ENCODE measurements at places on chromosomes 1 and 21. TPM values are rescaled to one million over a fixed set of nuclear protein-coding genes. Genes with fewer than 3 reads are reported as not detected.
A peak's percentile ranks its signal among the peaks of the same experiment; 100 is the strongest.

The KRTAP20-1 gene
- total RNA-seq = not detected

The PPT1 gene
- total RNA-seq = 88.2 TPM

The RCSD1 gene
- 0.38 TPM for total RNA-seq

The U2AF1 gene
- 57.3 TPM for total RNA-seq

DNA sequence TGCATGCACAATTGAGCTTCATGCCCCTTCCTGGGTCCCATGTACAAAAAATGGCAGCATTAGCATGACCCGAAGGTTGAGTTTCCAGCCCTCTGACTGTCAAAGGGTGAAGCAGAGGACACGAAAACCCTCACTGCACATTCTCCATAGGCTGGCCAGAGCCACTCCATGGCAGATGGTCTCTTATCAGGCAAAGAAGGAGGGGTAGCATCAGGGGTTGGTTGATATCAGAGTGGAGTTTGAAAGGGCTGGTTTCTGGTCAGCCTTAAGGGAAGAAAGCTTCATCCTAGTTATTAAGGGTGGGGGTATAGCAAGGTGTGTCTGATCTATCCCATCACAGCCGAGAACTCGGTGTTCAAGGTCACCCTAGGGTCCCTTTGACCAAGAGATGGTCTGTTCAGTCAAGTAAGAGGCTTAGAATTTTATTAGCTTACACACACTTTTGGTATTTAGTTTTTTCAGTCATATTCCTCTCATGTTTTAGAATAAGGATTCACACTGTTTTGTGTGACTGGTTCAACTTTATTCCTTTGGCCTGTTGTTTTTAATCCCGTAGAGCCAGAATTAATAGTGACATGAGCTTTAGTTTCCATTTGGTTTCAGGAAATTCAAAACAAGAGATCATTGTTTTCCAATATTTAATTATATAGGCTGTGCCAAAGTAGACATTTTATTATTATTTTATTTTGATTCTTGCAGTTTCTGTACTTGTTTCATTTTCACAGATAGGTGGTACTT lies 199.9 kb upstream of the FMN2 start:
- H3K4me3 ChIP-seq = no peak overlapping the region
- DNase-seq = no peak
- H3K27ac ChIP-seq = no peak overlapping the region
- no peaks in the 10 kb centered on the region for H3K27me3 ChIP-seq
- H3K36me3 ChIP-seq = no peaks in the 10 kb centered on the region

- no peak overlapping the region for H3K4me3 ChIP-seq
- H3K27me3 ChIP-seq = no peaks in the 10 kb centered on the region
- H3K4me1 ChIP-seq = no peaks in the 10 kb centered on the region
- DNase-seq = peak; percentile 66
Measured at GRCh38 chr1:73537400-73537799, 660.6 kb downstream of the LRRIQ3 start.

DNA sequence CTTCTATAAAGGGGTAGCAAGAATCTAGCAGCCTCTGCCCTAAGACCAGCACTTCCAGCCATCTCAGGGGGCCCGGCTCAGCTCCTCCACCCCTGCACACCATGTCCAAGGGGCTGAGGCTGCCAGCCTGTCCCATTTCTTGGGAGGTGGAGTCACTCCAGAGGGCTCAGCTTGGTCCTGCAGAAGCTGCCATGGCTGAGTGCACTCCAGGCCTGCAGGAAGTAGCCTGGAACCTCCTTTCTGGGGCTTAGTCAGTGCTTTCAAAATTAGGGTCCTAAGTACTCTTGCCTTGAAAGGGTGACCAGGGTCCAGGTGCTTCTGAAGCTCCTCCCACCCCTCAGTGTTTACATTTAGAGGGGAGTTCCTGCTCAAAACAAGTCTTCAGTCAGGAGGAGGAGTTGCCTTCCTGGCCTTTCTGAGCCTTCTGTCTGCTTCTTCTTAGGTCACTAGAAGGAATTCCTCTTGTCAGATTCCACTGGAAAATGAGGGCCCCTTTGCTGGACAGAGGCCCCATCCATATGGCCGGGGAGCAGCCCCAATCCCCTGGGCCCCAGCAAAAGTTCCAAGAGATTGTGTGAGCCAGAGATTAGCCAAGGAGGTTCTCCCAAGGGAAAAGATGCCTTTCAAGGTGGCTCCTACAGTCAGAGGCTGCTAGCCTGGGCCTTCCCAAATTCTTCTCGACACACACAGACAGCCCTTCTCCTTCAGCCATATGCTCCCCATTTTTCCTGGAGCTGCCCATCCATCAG lies 128.1 kb upstream of the VAMP3 start:
- H3K4me1 ChIP-seq = peaks cover 4% of the 10 kb centered on the region
- H3K4me3 ChIP-seq = no peak overlapping the region
- H3K27ac ChIP-seq = no peak overlapping the region
- H3K36me3 ChIP-seq = no peaks in the 10 kb centered on the region
- no peaks in the 10 kb centered on the region for H3K27me3 ChIP-seq

DNA sequence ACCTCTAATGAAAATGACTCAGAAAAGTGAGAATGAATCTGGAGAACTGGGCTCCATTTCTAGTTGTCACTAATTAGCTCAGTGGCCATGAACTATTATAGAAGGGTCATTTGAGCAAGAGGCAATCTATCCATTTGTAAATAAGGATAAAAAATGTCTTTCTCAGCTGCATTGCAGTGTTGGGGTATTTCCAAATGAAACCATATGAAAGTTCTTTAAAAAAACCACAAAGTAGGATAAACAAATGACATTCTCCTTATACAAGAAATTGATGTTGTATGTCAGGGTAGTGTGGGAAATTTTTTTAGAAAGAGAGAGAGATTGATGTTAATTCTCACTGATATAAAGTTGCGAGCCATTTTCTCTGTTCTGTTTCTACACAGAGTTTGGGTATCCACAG lies 26.0 kb downstream of the FMO3 start:
- H3K36me3 ChIP-seq = no peaks in the 10 kb centered on the region
- H3K4me3 ChIP-seq = no peak overlapping the region
- no peaks in the 10 kb centered on the region for H3K4me1 ChIP-seq
- no peak overlapping the region for H3K27ac ChIP-seq

GRCh38 chr1:224358237-224358636 lies 1.6 kb downstream of the CNIH4 start:
- peaks cover 4% of the 10 kb centered on the region for H3K36me3 ChIP-seq
- DNase-seq = no peak
- no peak overlapping the region for H3K27ac ChIP-seq
- H3K27me3 ChIP-seq = no peaks in the 10 kb centered on the region
- H3K4me3 ChIP-seq = peak overlapping the region; percentile 88

GRCh38 chr1:222464841-222465210 lies 83.1 kb downstream of the HHIPL2 start:
- no peaks in the 10 kb centered on the region for H3K27me3 ChIP-seq
- DNase-seq = peak; percentile 83
- H3K4me3 ChIP-seq = peak overlapping the region; percentile 78
- H3K27ac ChIP-seq = no peak overlapping the region
- H3K4me1 ChIP-seq = no peaks in the 10 kb centered on the region

DNA sequence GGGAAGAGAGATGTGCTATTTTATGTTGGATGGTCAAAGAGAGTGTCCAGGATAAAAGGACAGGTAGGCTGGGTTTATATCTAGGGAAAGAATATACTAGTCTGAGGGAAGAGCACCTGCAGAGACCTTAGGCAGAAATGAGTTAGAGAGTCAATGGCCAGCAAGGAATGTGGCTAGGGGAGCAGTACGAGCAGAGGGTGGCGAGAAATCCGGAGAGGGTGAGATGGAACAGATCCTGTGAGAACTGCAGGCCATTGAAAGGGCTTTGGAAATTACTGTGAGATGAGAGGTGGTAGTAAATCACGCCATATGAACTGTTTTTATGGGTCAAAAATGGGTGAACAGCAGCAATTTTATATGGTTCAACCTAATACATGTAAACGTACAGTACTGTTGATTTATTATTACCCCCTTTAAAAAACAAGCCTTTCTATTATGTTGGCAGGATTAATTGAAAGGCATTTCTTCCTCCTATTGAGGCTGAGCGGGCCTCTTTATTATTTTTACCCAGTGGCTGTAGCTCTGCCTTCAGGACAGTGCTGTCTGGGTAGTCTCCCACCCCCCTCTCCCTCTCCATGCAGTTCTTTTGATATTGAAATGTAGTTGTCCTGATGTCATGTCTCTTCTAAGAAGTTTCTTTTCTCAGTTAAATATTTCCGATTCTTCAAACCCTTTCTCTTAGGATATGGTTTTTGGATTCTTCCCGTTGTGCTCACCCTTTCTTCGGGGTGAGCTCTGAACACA lies 75.2 kb upstream of the CD1D start:
- no peaks in the 10 kb centered on the region for H3K27me3 ChIP-seq
- peaks cover 6% of the 10 kb centered on the region for H3K4me1 ChIP-seq
- peak; percentile 64 for DNase-seq
- H3K4me3 ChIP-seq = no peak overlapping the region

GRCh38 chr21:28337315-28337714 lies 655.4 kb downstream of the LTN1 start:
- DNase-seq = no peak
- H3K27ac ChIP-seq = no peak overlapping the region
- no peaks in the 10 kb centered on the region for H3K27me3 ChIP-seq
- no peak overlapping the region for H3K4me3 ChIP-seq

GRCh38 chr1:221689138-221689537 lies 52.8 kb downstream of the DUSP10 start:
- peaks cover 4% of the 10 kb centered on the region for H3K4me1 ChIP-seq
- H3K27ac ChIP-seq = no peak overlapping the region
- no peaks in the 10 kb centered on the region for H3K27me3 ChIP-seq
- H3K4me3 ChIP-seq = no peak overlapping the region

DNA sequence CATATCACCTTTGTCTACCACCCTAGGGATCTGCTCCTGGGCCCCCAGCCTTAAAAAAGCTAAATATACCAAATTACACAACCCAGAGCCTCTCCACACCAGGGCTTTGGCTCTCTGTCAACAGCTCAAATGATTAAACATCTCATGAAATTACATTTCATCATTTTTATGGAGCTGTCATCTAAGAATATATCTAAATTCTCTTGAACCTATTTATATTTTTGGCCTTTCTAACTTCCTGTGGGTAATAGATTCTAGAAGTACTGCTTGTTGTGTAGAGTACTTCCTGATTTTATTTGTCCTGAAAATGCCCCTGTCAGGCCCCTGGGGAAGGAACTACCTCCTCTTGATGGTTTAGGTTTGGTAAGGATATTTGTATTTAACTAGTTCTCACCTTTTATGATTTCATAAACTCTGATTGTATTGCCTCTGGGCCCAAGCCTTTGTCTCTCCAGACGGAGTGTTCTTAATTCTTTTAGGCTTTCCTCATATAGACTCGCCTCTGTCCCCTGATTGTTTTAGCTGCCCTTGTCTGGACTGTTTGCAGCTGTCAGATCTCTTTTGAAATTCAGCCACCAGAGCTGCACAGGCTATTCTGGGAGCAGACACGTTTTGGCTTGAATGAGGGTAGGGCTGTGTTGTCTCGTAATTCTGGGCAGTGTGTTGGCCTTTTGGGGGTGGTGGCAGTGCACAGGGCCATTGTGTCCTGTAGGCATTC lies 16.6 kb downstream of the MYOG start:
- no peak for DNase-seq
- peak overlapping the region; percentile 32 for H3K27ac ChIP-seq
- H3K27me3 ChIP-seq = peaks cover under 1% of the 10 kb centered on the region
- peaks cover 4% of the 10 kb centered on the region for H3K36me3 ChIP-seq
- H3K4me3 ChIP-seq = no peak overlapping the region

DNA sequence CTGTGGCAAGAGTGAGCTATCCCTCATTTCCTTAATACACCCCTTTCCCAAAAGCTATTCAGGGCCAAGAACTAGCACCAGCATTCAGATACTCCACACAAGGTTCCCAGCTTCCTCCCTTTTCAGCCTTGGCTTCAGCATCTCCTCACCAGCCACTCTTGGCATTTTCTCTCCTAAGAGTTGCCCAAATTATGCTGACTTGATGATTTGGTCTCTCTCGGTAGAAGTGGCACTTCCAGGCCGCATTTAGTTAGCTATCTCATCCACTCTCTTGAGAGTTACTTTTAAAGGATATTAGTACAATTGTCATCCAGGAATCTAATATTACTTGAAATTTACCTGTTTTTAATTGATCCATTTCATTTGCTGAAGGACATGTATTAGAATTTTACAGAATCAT lies 199.0 kb upstream of the DMRTA2 start:
- no peak overlapping the region for H3K4me3 ChIP-seq
- H3K36me3 ChIP-seq = no peaks in the 10 kb centered on the region
- no peak for DNase-seq
- H3K27me3 ChIP-seq = no peaks in the 10 kb centered on the region
- no peak overlapping the region for H3K27ac ChIP-seq
- peaks cover 4% of the 10 kb centered on the region for H3K4me1 ChIP-seq

- no peak overlapping the region for H3K27ac ChIP-seq
- H3K4me3 ChIP-seq = no peak overlapping the region
- H3K4me1 ChIP-seq = no peaks in the 10 kb centered on the region
- no peaks in the 10 kb centered on the region for H3K27me3 ChIP-seq
- peak; percentile 68 for DNase-seq
- no peaks in the 10 kb centered on the region for H3K36me3 ChIP-seq
Measured at GRCh38 chr21:28018741-28019669, 973.7 kb downstream of the LTN1 start.

DNA sequence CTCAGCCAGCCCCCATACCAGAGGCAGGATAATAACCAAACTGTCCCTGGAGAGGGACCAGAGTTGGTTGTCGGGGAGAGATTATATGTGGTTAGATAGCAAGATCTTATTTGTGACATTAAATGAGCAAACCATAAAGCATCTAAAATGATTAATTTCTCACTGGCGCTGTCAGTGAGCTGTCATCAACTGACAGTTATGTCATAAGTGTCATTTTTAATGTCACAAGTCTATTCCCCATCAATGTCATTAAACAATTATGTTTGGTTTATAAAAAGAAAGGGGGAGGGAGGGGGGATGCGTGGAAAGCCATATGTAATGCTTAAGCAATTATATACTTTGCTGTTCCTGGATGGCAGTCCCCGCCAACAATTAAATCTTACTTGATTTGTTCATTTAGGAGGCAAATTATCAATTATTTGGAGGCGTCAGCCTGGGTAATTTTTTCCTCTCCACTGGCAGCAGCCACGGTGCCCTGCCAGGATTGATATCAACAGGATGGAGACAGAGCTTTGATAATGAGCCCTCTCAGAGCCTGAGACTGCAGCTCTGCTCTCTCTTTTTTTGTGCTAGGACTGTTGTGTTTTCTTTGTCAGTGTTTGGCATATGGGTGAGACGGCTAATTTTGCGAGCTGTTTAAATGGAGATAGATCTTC lies 333.6 kb upstream of the CAMK1G start:
- no peak overlapping the region for H3K4me3 ChIP-seq
- H3K4me1 ChIP-seq = no peaks in the 10 kb centered on the region
- H3K36me3 ChIP-seq = no peaks in the 10 kb centered on the region
- H3K27me3 ChIP-seq = no peaks in the 10 kb centered on the region

GRCh38 chr1:228125185-228125584 lies 14.9 kb upstream of the GUK1 start:
- peaks cover 26% of the 10 kb centered on the region for H3K4me1 ChIP-seq
- no peaks in the 10 kb centered on the region for H3K36me3 ChIP-seq
- H3K27ac ChIP-seq = no peak overlapping the region

- H3K4me3 ChIP-seq = no peak overlapping the region
- H3K27ac ChIP-seq = no peak overlapping the region
- H3K36me3 ChIP-seq = no peaks in the 10 kb centered on the region
- peak; percentile 82 for DNase-seq
Measured at GRCh38 chr1:70034403-70034802, 171.0 kb downstream of the LRRC40 start.
